CMK (cell line): ENCODE measurements at places on chromosomes 12 and 14.

DNA sequence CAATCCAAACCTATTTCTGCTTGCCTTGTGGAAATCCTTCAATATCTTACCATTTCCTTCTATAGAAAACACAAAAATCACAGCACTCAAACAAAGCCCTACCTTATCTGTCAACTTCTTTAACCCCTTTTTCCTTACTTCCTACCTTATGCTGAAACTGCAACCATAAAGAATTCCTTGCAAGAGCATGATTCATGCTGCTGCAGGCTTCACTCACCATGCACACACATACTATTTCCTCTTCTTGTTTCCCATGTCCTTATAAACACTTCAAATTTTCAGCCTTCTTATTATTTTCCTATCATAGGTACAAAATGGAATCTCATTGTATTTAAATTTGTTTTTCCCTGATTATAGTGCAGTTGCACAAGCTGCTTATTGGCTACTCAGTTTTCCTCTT lies 23.3 kb downstream of the LMNTD1 start:
- no peak for DNase-seq

DNA sequence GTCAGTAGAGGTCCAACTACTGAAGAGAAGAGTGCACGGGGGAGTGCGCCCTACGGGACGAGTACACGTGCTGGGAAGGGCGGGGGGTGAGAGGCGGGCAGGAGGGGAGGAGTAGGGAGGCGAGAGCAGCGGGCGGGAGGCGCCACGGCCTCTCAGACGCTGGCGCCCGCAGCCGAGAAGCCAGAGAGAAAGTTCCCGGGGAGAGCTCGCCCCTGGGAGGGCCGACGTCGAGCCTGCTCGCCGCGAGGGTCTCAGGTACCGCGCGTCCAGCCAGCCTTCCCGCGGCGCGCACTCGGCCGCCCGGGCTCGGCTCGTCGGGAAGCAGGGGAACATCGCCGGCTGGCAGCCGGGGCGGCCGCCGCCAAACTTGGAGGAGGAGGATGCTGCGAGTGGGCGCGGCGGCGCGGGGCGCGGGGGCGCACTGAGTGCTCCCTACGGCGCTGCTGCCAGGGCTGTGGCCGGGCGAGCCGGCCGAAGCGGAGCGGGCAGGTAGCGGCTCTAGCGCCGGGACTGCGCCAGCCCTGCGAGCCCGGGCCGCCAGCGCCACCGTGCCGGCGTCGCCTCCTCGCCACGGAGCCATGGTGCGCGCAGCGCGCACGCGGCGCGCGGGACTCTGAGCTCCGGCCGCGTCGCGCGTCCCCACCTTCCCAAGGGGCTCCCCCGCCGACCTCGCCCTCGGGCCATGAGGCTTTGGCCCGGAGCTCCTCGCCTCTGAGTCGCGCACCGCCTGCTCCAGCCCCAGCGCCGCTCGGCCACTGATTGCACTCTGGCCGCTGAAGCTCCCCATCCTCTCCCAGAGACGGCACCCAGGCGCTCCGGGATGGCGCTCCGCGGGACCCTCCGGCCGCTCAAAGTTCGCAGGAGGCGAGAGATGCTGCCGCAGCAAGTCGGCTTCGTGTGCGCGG lies at the start of gene SLC24A4:
SLC24A4 (plus strand) TSS at position 155 of the 905 bp plus-strand sequence; CDS start at position 821, 666 bp downstream.
- DNase-seq = no peak

GRCh38 chr12:111417784-111418593 lies 12.3 kb downstream of the SH2B3 start:
- no peak for DNase-seq

GRCh38 chr14:93079321-93079720 lies 36.4 kb downstream of the ITPK1 start:
- no peak for DNase-seq

- no peak for DNase-seq
These were observed 281.1 kb downstream of the NRXN3 start for GRCh38 chr14:78451319-78451695.

- DNase-seq = no peak
These were observed 271.1 kb upstream of the CLEC14A start for GRCh38 chr14:38526826-38527501.

DNA sequence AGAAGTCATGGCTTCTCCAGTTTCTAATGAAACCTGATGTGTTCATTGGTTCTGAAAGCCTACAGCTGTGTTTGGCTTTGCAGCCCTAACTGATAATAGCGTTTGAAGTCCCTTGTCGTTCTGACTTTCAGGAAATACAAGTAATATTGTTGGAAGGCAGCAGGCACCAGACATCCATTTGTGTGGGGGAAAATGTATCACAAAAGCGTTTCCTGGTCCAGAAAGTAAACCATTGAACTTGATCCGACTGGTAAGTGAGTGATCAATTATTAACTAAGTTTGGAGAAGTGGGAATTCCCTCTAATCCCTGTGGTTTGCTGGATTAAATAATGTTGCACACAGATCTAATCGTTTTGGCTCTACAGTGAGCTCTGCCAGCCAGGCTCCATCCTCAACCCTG lies 77.3 kb upstream of the LTA4H start:
- DNase-seq = no peak

DNA sequence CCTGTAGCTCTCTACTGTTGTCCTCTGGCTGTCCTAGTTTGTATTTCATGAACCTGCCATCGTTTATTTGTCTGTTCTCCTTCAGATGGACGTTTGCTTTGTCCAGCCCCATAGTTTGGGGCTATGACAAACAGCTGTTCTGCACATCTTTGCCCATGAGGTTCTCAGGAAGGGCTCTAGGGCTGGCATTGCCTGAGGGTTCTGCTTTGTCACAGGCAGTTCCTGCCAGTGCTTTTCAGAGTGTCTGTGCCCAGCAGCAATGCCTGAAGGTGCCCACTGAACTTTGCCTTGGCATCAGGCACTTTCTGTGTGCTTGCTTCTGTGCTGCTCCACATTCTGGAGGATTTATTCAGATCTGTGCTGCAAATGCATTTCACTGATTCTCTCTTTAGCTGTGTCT lies 361.3 kb downstream of the TMEM121 start:
- no peak for DNase-seq

- DNase-seq = no peak
These were observed 108.5 kb upstream of the ESRRB start for GRCh38 chr14:76267322-76268046.

DNA sequence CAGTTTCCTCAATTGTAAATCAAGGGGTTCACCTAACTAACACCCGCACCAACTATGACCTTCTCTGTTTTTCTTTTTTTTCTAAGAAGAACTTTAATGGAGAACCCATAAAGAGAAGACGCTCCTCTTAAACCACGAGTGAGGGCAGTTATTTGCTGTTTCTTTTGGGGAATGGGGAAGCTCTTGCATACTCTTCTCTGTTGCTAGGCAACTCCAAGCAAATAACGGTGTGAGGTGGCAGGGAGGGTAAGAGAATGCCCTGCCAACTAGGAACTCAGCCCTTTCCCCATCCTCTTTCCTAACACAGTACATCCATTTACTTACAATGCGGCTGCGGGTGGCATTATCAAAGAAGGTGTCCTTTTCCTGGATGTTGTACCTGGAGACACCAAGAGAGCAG lies 114.9 kb downstream of the ANO2 start:
- DNase-seq = no peak

DNA sequence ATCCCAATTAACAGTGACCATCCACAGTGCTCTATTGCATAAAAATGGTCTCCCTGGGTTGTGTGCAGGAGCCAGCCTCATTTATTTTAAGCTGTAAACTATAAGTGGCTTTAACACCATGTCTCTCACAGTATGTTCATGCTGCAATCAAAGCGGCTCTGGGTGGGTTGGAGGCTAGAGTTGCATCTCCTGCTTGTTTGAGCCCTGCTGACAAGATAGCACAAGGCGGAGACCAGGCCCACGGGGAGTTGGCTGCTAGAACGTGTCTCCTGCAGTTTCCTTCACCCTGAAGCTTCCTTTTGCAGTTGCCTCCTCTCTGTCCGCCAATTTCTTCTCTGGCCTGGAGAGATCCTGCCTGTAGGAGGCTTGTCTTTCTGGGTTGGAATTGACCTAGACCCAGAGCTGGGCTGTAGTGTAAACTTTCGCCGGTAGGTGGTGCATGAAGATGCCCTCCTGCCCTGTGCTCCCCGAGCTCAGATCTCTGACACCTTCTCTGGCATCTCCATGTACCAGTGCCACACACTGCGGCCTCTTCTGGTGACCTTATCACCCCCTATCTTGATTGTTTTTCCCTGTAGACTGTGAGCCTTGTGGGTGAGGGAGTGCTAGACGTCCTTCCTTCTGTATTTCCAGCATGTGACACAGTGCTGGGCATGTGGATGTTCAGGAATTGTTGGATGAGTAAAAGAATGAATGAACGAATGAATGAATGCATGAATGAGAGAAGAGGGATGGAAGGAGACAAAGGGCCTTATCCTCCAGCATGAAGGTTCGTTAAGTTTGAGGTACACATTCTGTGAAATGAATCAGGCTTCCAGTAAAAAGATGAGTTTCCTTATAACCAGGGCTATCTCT lies 10.4 kb downstream of the OTUB2 start:
- peak; percentile 54 for DNase-seq

DNA sequence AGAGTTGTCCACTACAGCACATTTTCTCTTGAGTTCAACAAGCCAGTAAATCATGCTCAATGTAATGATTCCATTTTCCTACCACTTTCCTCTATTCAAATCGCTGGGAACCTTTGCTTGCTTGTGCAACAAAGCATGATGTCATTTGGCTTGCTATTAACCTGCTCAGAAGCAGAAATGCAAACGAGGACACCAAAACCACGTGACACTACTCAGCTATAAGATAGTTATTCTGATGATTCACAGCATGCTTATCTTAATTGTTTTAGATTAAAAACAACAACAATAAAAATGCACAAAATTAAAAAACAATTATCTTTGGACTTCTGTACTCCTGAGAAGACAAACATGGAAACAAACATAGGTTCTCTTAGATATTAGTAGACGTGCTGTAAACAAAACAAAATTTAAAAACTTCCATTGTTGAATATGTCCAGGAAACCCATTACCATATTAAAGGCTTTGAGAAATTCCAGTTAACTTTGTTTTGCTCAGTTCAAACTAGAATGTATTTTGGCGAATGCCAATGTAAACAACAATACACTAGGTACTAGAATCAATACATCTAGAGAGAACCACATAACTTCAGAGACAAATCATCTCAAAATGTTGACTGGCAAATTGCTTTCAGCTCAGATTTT lies 77.5 kb upstream of the KRAS start:
- no peak for DNase-seq

- DNase-seq = no peak
These were observed 115.6 kb downstream of the NEDD1 start for GRCh38 chr12:97022536-97023230.

- no peak for DNase-seq
These were observed 44.5 kb downstream of the ASCL4 start for GRCh38 chr12:107818984-107819383.

DNA sequence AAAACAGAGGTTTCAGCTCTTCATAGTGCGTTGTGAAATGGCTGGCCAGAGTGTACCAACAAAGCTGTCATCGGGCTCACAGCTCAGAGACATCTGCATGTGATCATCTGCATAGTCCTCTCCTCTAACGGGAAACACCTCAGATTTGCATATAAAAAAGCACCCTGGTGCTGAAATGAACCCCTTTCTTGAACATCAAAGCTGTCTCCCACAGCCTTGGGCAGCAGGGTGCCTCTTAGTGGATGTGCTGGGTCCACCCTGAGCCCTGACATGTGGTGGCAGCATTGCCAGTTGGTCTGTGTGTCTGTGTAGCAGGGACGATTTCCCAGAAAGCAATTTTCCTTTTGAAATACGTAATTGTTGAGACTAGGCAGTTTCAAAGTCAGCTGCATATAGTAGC lies 14.3 kb upstream of the PAPLN start:
- DNase-seq = no peak

DNA sequence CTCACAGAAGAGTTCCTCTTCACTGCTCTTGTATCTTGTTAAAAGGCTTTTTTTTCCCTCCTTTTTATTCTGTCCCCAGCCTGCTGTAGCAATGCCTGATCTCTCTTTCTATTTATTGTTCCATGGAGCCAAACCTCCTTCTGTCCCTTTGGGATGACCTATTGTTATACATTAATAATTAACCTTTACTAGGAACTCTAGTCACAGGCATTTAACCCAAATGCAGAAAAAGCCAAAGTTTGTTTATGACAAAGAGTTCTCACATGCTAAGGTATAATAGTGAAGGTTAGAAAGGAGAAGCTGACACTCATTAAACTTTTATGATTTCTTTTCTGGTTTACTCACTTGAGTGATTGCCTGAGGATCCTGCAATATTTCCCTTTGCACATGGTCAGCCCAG lies 535.8 kb downstream of the NRXN3 start:
- DNase-seq = no peak
